ENCODE measurements at places on chromosomes 16 and 17. TPM values are rescaled to one million over a fixed set of nuclear protein-coding genes. Genes with fewer than 3 reads are reported as not detected.

GRCh38 chr17:70159980-70160379 is 9.4 kb upstream of the KCNJ2 start:
- no peak for DNase-seq

- no peak for DNase-seq
These were observed 11.0 kb upstream of the NFATC3 start for GRCh38 chr16:68073902-68074760.

The SLC52A1 gene
- 0.86 TPM for total RNA-seq

DNA sequence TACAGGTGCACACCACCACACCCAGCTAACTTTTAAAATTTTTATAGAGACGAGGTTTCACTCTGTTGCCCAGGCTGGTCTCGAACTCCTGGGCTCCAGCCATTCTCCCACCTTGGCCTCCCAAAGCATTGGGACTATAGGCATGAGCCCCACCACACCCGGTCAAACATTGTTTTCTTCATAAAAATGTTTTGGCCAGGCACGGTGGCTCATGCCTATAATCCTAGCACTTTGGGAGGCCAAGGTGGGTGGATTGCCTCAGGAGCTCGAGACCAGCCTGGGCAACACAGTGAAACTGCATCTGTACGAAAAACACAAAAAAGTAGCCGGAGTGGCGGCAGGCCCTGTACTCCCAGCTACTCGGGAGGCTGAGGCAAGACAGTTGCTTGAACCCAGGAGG is 12.1 kb downstream of the TMC6 start:
- DNase-seq = no peak

The NR1D1 gene
- total RNA-seq = 20.1 TPM

- no peak for DNase-seq
These were observed 13.9 kb upstream of the PRPSAP1 start for GRCh38 chr17:76367642-76368041.
